CD8-positive, alpha-beta memory T cell (primary cell): ENCODE measurements at places on chromosomes 6 and 20.

DNA sequence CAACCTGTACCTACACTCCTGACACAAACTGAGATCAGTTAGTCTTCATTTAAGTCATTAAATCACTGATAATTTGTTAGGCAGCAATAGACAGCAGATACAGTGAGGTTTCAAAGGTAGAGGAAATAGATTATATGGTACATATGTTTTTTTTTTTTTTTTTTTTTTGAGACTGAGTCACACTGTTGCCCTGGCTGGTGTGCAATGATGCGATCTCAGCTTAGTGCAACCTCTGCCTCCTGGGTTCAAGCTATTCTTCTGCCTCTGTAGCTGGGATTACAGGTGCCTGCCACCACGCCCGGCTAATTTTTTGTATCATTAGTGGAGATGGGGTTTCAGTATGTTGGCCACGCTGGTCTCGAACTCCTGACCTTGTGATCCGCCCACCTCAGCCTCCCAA, 38.2 kb upstream of the KIF13A start:
- no peak for DNase-seq

GRCh38 chr6:12163744-12164507, 126.2 kb upstream of the EDN1 start:
- DNase-seq, result no peak

- no peak for DNase-seq
Measured at GRCh38 chr6:2708456-2708855, 42.3 kb downstream of the MYLK4 start.

DNA sequence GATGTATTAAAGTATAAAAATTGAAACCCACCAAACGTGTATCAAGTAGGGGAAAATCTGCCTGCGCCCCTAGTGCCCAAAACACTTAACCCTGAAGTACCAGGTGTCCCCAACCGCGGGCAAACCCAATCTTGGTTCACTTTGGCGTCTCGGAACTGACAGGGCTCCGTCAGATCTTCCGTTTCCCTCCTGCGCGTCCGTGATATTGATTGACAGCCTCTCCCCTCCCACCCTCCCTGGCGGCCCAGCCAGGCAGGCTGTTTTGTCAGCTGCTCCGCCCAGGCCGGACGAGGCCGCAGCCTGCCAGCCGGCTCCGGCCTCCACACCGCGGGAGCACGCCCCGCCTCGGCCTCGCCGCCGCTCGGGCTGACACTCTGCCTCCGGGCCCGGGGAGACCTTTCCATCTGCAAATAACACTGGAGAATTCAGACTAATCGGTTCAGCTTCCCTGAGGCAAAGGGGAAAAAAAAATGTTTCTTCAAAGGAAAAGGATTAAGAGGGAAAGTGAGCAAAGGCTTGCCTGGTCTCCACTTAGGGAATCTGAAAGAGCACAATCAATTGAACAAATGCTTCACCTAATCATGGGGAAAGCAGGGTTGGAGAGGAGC, 234.9 kb upstream of the MCHR2 start:
- peak; percentile 22 for DNase-seq

- DNase-seq, result no peak
Measured at GRCh38 chr20:19330038-19330437, 117.6 kb downstream of the SLC24A3 start.

DNA sequence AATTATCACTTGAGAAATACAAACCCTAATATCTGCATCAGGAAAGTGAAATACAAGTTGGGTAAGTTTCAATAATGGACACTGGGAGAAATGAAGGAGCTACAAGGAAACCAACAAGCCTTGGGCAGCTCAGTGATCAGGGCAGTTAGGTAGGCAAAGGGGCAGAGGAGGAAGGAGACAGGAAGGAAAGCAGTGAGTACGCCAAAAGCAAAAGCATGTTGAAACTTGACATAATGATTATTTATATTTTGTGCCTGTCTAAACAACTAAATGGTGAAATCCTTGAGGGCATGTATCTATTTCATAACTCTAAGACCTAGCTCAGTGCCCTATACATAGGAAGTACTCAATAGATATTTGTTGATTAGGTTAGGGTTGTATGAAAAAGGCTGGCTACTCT, 23.3 kb downstream of the PXT1 start:
- no peak for DNase-seq

DNA sequence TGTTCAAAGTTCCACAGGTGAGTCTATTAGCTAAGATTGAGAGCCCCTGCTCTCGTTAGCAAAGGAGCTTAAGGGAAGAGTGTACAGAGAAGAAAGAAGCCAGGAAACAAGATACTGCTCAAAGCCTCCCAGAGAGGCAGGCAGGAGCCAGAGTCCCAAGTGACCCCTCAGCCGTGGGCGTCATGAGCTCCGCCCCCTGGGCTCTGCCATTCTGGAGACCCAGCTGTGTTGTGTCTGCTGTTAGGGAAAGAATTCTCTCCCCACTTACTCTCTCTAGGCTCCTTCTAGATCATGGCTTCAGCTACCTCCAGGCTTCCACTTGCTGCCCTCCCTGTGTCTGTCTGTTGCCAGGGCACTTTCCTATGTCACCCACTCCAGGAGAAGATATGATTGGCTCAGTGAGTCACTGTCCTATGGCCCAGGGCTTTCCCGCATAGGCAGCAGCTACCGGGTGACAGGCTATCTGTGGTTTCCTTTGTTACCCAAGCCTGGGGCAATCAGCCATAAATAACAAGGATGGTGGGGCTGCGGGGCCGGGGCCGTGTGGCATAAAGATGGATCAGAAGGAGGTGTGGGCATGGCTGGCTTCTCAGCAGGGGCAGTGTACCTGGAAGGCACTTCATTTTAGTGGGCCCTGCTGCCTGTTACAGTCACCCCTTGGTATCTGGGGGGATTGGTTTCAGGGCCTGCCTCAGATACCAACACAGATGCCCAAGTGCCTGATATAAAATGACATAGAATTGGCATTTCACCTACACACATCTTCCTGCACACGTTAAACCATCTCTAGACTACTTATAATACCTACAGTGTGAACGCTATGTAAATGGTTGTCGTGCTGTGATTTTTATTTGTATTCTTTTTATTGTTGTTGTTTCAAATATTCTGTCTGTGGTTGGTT, 118.9 kb downstream of the ARMC2 start:
- DNase-seq, result no peak
